Left ventricle myocardium inferior (tissue), 1 donor: ENCODE measurements at places on chromosomes 4 and X.

- DNase-seq: no peak
Observed at GRCh38 chr4:120348521-120348920, 281.9 kb upstream of the MAD2L1 start.

GRCh38 chr4:33369446-33369845 is 2649.3 kb downstream of the PCDH7 start:
- no peak for DNase-seq

DNA sequence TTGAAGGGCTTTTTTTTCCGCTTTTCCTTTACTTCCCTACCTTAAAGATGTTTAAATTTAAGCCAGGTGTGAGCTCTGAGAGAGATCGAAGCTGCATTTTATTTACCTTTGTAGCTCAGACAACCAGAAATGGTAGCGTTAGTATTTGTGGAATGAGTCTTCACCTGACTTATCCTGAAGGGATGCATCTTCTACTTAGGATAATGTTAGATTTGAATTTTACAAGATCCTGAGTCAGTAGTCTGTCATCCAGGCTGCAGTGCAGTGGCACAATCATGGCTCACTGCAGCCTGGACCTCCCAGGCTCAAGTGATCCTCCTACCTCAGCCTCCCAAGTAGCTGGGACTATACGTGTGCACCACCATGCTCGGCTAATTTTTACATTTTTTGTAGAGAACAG is 26.2 kb downstream of the TMSB4X start:
- DNase-seq: no peak

GRCh38 chrX:437661-438390 is 51.1 kb upstream of the PPP2R3B start:
- no peak for DNase-seq

DNA sequence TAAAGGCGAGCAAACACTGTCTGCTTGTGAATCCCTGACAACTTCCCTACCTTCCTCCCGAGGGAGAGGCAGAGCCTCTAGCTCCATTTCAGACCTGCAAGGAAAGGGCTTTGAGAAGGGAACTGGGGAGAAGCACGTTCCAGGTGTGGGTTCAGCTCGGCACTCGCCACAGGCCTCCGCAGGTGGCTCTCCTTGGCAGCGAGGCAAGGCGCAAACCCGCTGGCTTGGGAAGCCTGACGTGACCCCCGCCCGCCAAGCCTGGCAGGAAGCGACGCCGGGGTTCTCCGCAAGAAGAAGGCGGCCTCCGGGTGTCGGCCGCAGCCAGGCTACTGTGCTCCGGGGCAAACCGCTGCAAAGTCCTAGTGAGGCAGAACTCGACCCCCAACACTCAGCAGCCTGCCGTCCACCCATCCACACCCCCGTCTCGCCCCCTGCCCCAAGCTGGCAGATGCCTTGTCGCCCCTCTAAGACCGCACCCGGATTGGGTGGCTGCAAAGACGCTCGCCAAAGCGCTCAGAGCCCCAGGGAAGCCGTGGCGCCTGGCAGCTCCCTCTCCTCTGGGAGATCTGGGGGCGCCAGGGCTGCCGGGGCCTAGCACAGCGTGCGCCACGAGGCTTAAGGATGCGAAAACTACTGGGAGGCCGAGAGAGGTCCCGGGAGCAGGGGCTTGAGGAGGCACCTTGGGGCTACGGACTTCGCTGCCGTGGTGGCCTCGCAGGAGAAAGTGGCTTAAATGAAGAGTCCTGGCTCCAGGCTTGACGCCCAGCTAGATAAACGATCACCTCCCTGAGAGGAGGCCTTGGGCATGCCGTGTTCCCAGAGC is 21.8 kb downstream of the NKX3-2 start:
- no peak for DNase-seq

DNA sequence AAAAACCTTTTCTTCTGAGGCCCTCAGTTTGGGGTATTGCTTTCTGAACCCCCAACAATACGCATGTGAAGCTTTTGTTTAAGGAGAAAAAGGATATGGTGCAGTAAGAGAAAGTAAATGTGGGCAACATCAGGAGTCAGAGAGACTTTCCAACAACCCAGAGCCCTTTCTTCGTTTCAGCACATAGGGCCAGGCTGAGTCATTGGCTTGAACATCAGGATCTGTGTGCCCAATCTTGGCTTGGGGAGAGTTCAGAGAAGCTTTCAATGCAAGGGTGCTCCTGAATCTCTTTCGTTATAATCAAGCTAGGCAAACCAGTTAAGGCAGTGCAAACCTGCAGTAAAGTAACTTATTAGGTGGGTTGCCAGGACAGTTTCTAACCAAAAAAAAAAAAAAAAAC is 191.2 kb downstream of the FRMPD4 start:
- DNase-seq: no peak

GRCh38 chrX:136210806-136211205 is 40.4 kb downstream of the MAP7D3 start:
- DNase-seq: peak; percentile 47

- no peak for DNase-seq
Observed at GRCh38 chrX:7286168-7286837, 138.3 kb upstream of the PUDP start.

- no peak for DNase-seq
Observed at GRCh38 chrX:70172221-70172620, 5.1 kb upstream of the DGAT2L6 start.

DNA sequence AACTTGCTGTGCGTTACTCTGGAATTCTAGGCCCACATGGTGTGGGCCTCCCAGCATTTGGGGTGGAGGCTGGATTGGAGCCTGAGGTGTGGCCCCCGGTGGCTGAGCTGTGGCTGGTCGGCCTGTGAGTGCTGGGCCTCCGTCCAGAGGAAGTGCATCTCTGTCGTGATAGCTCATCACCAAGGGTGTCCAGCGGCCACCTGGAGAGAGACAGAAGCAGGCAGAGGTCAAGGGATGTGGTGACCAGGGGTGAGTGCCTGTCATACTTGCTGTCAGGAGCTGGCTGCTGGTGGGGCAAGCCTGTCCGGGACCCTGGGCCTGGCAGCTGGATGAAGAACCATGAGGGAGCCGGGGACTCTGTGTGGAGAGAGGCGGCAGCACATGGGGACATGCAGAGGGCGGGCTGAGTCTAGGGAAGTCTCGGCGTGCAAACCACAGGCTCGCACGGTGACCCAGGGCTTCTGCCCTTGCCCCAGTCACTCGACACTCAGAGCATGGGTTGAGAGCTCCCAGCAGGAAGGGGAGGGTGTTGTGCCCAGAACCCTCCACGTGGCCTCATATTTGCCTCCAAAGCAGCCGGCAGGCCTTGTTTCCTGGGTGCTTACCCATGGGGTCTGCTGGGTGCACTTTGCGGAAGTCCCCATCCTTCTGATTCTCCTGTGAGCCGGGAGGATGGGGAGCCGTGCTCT is 6.2 kb downstream of the SORCS2 start:
- no peak for DNase-seq

GRCh38 chr4:16442296-16442695 is 216.0 kb upstream of the TAPT1 start:
- DNase-seq: no peak

- no peak for DNase-seq
Observed at GRCh38 chrX:119942831-119943184, 743 bp downstream of the NKAP start.

- peak; percentile 43 for DNase-seq
Observed at GRCh38 chr4:8580321-8581093, at the start of gene GPR78. Gene GPR78 (plus strand): TSS chr4:8580392. CDS start chr4:8580983, 591 bp downstream.

- no peak for DNase-seq
Observed at GRCh38 chr4:169025184-169025583, 15.1 kb upstream of the CBR4 start.

GRCh38 chr4:99818661-99819060 is 2.0 kb downstream of the DAPP1 start:
- DNase-seq: no peak

- DNase-seq: no peak
Observed at GRCh38 chr4:150318971-150319370, 240.7 kb downstream of the DCLK2 start.

- no peak for DNase-seq
Observed at GRCh38 chr4:23476515-23477090, 413.2 kb downstream of the PPARGC1A start.

DNA sequence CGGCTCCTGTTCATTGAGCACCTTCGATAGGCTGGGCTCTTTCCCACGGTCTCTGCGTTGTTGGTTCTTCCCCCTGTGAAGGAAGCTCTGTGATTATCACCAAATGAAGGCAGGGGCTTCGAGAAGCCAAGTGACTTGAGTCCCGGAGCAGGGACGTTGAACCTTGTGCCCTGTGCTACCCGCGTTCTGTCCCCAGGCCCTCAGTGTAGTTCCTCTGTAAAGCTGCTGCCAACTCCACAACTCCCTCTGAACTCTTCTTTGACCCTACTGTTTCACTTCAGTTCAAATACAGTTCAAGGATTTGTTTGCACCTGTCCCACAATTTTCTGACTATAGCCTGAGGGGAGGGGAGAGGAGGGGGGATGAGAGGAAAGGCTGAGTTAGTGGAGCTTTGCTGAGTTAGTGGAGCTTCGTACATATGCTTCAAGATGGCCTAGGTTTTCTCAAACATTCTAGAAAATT is 635 bp upstream of the PHF8 start:
- no peak for DNase-seq

GRCh38 chr4:16263056-16263455 is 36.8 kb upstream of the TAPT1 start:
- no peak for DNase-seq

GRCh38 chrX:2325076-2325784 is 175.5 kb downstream of the DHRSX start:
- peak; percentile 32 for DNase-seq

GRCh38 chr4:145731028-145731427 is 51.1 kb downstream of the C4orf51 start:
- DNase-seq: no peak

DNA sequence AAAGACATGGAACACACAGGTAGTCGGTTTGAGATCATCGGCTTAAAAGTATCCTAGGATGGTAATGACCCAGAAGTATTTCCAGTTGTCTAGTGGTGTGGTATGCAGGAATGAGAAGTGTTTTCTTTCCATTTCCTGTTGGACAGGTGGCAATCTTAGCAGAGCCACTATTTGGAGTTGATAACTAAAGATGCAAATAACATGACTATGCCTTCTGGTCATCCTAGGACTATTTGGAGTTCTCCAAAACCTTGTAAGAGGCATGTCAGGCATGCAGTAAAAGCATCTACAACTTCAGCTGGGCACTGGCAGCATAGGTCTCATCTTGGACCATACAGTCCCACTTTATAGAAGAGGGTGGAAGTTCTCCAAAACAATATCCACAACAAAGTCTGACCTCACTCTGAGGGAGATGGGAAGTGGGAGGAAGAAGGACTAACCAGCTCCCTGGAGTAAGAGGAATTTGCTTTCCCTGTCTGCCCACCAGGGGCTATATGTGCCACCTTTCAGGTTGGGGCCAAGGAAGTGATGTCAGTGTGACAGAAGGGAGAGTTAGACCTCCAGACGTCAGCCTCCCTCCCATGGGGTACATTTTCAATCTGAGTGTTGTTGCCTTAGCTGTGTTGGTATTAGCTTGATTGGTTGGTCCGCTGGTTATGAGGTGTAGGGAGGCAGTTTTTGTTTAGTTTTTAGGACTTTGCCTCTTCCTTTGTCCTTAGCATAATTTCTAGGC is 101.2 kb upstream of the MYOZ2 start:
- DNase-seq: no peak
